ENCODE measurements at places on chromosomes 16 and 17.

DNA sequence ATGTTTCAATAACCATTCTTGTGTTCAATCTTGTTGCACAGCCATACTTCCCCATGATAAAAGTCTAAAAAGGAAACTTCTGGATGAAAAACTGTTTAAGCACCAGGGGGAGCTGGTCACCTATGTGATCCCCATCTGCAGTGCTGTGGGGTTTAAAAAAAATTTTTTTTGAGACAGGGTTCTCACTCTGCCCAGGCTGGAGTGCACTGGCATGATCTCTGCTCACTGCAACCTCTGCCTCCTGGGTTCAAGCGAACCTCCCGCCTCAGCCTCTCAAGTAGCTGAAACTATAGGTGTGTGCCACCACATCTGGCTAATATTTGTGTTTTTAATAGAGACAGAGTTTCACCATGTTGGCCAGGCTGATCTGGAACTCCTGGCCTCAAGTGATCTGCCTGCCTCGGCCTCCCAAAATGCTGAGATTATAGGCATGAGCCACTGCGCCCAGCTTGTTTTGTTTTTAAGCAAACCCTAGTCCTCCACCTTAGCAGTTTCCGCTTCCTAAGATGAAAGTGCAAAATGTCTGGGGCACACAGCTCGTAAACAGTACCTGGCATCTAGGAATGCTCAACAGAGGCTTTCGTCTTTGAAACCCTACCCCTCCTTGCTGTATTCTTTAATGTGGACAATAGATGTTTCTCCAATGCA lies 25.4 kb downstream of the DNAJA2 start:
- DNase-seq: peak; percentile 29

- no peak for DNase-seq
These were observed 34.7 kb upstream of the HNF1B start for GRCh38 chr17:37779554-37779953.

DNA sequence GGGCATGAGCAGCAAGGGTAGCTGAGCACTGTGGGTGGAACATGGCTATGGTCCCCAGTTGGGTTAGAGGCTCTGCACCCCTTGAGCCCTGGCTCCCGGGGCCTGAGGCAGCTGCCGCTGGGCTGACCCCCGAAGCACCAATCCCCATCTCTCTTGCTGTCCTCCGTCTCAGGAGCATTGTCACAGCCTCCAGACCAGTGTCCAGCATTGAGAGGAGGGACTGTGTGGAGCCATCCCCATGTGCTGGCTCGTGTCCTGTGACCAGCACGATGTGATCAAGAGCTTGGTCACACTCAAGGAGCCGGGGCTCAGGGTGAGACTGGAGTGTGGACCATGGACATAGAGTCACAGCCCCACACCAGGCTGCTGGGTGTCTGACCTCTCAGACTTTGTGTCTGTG lies 2.9 kb downstream of the SMTNL2 start:
- DNase-seq: no peak

GRCh38 chr17:65514541-65514940 lies 46.9 kb downstream of the AXIN2 start:
- no peak for DNase-seq

- peak; percentile 69 for DNase-seq
These were observed 307 bp downstream of the CDYL2 start for GRCh38 chr16:80804056-80804525.
